Stimulated activated CD4-positive, alpha-beta T cell treated with anti-CD3 and anti-CD28 coated beads, Interleukin-1b, Interleukin-23, amount 100 ng/mL, for 1 hour (primary cell): ENCODE measurements at places on chromosomes 2 and 18.

DNA sequence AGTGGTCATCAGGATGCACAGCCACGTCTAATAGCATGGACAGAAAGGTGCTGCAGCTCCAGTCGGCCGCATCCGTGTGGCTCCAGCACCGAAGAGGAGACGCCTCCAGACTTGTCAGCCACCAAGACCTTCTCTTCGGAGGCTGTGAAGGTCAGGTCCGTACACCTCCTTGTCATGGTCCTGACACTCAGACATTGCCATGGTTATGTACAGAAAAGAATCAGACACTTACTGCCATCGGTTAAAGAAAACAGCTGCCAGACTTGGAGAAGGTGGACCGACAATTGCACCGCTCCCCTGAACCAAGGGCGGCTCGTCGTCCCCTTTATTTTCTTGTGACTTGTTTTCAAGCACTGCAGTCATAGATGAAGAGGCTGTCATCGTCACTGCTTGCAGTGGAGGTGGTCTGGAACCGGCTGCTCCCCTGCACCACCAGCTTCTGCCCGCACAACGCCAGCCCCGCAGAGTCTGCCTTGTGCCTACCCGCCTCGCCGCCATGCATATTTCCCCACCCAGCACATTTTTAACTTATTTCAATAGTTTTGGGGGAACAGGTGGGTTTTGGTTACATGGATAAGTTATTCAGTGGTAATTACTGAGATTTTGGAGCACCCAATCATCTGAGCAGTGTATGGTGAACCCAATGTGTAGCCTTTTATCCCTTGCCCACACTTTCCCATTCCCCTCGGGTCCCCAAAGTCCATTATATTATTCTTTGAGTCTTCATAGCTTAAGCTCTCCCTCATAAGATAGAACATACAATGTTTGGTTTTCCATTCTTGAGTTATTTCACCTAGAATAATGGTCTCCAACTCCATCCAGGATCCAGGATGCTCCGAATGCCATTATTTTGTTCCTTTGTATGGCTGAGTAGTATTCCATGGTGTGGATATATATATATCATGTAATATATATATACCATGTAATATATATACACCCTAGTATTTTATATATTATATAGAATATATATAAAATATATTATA lies 18.1 kb downstream of the FBXO48 start:
- no peak for DNase-seq

GRCh38 chr2:212791569-212791968 lies 253.0 kb upstream of the ERBB4 start:
- no peak for DNase-seq

GRCh38 chr2:30588994-30589393 lies 141.9 kb downstream of the LCLAT1 start:
- no peak for DNase-seq

DNA sequence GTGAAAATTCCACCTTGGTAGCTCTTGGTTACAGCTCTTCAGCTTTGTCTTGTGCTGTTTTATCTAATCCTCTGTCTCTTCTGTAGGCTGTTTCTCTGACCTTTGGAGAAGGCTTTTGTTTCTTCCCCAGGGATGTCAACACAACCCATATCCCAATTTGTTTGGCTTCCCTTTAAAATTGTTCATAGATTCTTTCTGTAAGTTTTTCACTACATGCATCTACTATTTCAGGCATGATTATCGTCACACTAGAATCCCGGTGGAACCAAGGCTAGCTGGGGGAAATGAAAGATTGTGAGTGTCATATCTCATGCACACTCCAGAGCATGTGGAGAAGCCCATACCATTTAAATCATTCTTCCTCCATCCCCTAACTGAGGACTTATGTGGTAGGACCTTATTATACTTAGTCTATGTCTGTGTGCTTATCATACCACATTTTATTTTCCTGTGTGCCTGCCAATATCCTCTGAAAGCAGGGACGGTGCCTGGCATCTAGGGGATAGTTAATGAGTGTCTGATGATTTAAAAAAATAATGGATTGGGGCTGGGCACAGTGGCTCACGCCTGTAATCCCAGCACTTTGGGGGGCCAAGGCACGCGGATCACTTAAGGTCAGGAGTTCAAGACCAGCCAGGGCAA lies 59.9 kb downstream of the CRIM1 start:
- no peak for DNase-seq

DNA sequence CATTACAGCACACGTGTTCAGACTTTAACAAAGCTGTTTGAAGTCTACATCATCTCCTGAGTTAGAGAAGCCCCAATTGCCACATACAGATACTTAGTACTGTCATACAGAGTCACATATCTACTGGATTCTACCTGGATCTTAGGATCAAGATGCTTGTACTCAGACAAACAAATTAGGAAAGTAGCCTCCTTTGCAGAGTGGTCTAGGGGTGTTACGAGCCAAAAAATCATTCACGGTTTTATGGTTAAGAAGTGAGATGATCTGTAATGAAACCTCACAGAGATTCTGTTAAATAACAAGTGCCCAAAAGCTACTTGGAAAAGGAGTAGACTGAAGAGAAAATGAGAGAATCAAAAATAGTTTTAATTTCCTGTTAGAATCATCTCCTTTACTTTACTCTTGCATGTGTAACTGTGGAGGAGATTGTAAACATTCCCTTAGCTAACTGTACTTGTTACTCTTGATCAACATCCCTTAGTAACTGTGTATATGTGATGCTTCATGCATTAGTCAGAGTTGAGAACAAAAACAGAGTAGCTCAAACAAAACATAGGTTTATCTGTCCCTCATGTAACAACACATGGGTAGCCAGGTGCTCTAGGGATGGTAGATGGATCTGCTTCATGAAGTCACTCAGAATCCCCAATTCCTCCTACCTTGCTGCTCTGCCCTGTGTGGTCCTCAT lies 16.4 kb upstream of the IL1RL1 start:
- no peak for DNase-seq

DNA sequence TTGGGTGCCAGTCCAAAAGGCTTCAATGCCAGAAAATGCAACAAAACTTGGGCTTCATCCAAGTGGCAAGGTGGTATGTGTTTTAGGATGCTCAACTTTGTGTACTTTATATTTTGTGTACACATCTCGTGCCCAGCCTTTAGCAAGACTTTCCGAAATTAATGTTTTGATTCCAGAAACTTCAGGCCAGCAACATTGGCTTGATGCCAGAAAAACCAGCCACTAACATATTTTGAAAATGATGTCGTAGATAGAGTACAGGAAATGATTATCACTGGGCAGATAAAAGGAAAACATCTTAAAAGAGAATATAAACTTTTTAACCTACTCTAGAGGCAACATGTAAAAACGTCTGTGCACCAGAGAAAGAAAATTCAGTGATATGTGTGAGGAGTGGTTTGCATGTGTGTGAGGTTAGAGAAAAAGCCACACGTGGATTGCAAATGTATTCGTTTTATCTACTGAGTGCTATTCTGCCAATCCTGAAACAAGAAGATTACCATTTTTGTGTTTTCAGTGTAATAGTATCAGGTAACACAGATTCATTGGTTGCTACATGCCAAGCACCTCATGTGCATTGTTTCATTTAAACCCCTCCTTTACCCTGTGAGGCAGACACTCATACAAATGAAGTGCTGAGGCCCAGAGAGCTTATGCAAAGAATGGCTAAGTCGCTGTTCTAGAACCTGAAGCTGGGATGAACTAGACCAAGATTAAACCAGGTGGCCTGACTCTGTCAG lies 264.8 kb downstream of the C1D start:
- no peak for DNase-seq

DNA sequence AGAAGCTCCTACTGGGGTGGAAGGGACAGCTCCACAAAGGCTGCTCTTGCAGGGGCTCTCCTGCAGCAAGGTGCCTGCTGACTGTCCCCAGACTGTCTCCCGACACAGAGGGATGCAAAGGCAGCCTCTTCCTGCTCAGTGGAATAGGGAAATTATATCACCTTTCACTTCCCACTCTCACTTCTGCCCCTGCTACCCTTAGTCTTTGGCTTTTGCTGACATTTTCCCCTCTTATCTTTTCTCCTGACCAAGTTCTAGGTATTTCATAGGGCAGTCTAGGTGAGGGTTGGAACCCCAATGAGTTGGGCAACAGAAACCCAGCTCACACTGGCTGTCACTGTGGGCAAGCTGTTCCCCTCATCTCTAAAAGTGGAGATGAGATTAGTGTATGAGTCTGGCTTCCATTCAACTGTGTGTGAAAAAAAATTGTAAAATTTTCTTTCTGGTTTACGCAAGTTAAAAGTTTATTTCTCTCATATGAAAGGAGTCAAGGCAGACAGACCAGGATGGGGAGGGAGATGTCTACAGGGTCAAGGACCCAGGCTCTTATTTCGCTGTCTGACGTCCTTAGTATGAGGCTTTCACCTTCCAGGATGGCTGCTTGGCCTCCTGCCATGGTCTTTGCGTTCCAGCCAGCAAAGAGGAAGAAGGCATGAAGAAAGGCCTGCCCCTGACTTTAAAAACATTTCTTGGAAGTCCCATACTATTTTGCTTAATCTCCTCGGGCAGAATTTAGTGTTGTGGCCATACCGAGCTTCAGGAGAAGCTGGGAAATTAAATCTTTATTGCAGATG lies 7.5 kb upstream of the MOCOS start:
- no peak for DNase-seq

DNA sequence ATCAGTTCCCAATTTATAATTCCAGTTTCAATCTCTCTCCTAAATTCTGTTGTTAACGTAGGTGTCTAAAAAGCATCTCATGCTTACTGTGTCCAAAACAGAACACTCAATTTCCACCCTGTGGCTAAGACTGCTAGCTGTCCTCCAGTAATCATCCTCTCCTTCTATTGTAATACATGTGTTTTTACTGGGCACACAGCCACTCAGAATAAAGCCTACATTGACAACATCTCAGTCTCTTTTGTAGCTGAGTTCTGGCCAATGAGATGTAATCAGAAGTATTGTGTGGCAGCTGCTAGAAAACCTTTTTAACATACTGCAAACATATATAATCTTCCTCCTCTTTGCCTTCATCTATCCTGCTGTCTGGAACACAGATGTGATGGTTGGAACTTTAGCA lies 29.4 kb upstream of the TSPYL6 start:
- DNase-seq = no peak

- no peak for DNase-seq
Measured at GRCh38 chr18:56716692-56717146, 65.6 kb downstream of the WDR7 start.

GRCh38 chr2:12424809-12425208 lies 291.9 kb upstream of the TRIB2 start:
- no peak for DNase-seq
